Stimulated activated CD8-positive, alpha-beta memory T cell treated with anti-CD3 and anti-CD28 coated beads, Interleukin-4, amount 100 ng/mL, for 1 hour (primary cell): ENCODE measurements at places on chromosomes 4 and X.

- no peak for DNase-seq
These were observed 26.0 kb downstream of the ADH4 start for GRCh38 chr4:99117876-99118693.

DNA sequence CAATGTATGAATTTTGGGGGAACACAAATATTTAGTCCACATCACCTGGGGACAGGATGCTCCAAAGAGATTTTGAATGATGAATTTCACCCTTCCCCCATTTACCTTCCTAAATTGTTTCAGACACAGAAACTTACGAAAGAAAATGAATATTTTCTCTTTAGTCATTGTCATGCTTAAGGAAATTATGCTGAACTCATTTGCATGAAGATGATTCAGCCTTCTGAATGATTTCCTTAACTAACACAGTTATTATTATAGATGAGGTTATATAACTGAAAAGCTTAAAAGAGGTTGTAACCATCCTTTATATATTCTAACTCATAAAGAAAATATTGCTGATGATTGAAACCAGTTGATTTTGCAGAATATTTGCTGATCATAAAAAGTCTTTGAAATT lies 61.1 kb downstream of the KCNIP4 start:
- DNase-seq, result no peak

GRCh38 chr4:146846882-146847281 lies 98.8 kb downstream of the TTC29 start:
- DNase-seq, result no peak

- no peak for DNase-seq
These were observed 3.7 kb upstream of the LCORL start for GRCh38 chr4:18025288-18025687.

GRCh38 chr4:110629214-110629754 lies 6.4 kb upstream of the PITX2 start:
- no peak for DNase-seq

DNA sequence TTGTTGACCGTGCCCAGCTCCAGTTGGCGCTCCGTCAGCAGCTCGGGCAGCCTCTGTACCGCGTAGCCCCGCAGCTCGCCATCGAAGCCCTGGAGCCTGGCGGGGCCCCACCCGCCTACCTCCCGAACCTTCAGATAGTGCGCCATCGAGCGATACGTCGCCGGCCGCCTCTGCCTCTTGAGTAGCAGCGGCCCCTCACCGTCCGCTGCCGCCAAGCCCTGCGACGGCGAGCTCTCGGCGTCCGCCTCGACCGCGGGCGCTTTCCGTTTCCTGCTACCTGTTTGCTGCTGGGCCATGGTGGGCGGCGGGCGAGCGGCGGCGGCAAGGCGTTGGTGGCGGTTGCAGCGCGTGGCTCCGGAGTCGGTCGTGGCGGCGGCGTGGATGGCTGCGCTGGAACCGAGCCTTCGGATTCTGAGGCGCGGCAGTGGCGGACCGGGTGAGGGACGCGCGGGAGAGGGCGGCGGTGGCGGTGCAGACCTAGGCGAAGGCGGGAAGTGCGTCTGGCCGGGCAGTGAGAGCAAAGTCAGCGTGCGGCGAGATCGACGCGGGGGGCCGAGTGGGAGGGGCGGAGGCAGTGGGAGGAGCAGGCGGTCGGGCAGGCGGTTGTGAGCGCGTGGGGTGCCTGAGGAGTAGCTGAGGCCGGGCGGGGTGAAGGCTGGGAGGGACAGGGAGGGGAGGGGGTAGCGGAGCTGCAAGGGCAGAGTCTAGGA lies at the start of gene DCAF12L1:
Gene DCAF12L1, minus strand, starts transcription at position 502 of the 710 bp plus-strand sequence. Its CDS starts 206 bp downstream, at position 296.
- DNase-seq, result no peak

DNA sequence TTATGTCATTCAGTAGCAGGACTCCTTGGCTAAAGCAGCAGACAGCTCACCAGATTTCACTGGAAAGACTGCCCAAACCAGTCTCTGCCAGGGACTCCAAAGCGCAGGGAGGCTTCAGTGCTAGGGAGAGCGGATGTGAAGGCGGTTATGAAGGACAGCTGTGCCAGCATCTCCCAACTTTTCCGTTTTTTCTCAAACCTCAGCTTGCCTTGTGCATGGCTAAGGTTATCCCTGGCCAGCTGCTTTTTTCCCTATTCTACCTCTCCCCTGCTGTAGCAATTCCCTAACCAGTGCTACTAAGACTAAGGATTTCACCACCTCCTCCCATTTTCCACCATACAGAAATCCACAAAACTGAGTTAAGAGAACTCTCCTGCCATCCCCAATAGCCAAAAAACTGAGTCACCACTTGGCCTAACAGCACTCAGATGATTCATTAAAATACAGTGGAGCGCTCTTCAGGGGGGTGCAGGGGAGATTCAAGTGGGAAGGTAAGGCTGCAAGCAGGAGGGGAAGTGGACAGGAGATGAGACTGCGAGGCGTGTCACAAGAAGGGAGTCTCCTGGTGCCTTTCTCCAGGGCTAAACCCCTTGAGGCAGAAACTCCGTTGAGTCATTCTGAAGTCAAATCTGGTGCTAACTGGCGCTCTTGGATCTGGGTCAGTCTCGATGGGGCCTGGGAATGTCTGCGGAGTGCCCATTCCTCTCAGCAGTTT lies 90.7 kb downstream of the PALLD start:
- no peak for DNase-seq

- no peak for DNase-seq
These were observed 6.3 kb downstream of the GIMD1 start for GRCh38 chr4:106362086-106362825.

DNA sequence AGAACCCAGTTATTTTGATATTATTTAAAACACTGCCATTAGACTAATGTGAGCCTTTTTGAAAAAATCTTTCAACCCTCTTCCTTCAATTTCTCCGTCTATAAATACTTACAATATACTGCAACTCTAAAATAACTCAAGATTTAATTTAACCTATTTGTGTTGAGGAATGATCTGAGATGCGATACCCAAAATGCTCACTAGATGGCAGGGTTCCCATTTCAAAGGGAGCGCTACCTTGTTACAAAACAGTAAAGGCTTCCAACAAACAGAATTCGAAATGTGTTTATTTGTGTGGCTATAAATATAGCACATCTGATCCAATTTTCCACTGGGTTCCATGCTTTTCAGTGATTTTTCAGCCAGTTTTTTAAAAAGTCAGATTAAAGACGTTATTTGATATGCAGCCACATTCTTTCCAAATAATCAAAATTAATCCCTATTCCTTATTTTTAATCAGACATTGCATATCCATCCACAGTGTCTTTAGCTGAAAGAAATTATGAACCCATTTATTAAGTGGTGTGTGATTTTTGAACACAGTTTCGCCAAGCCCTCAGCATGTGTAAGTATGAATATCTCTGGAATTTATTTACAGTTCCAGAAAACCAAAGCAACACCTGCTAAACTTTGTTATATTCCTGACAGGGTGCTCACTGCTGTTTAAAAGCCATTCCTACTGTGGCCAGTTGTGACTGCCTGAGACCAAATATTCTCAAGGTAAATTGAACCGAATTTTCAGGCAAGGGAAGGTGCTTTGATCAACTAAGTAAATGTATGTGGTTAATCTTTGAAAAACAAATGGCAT lies 668.0 kb upstream of the LCORL start:
- no peak for DNase-seq

DNA sequence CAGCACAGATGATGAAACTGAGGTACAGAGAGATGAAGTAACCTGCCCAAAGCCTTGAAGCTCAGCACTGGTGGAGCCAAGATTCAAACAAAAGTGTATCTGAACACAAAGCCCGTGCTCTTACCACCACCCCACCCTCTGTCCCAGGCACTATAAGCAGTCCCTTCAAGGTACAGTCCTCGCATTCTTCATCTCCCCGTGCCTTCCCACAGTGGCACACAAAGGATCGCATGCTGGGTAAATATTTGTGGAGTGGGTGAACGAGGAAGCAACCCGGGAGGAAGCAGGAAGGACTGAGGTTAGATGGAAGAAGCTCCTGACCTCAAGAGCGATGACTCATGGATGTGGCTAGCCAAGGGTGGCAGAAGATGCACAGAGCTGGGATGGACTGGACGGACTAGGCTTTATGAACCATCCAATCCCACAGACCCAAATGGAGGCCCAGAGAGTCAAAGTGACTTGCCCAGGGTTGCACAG lies 18.4 kb downstream of the IQSEC2 start:
- no peak for DNase-seq

DNA sequence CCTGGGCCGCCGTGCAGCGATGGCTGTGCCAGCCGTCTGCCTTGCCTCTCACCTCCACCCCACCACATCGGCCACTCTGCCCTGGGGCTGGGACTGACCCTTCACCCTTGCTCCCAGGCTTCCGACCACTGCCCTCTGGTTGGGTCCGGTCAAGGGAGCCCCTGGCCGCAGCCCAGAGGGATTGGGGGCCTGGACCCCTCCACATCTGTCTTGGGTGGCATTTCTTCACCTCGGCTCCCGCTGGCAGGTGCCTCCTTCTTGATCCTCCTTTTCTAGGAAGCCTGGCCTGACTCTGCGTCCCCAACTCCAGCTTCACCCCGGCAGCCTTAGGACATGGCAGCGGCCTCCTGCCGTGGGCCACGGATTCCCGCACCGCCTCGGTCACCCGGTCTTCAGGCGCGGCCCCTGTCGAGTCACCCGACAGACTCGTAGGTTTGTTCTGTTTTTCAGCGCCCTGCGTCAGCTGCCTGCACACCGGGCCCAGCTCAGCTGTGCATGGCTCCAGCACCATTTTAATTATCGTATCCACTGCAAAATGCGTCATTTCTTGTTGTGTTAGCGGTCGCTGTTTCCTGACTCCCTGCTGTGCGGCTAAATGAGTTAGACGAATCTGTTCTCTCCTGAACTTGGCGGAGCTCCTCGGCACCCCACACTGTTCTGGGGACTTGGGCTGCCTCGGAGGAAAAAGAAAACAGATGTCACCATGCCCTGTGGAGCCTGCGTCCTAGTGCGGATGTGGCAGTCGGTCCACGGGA lies 124.0 kb downstream of the FAM53A start:
- DNase-seq, result no peak

GRCh38 chr4:187606581-187606980 lies 389.0 kb upstream of the ZFP42 start:
- no peak for DNase-seq

GRCh38 chrX:47936940-47937317 lies 66.9 kb downstream of the ZNF182 start:
- DNase-seq, result no peak

- DNase-seq, result no peak
These were observed 87.7 kb upstream of the TLL1 start for GRCh38 chr4:165785337-165785736.

GRCh38 chr4:130028552-130028951 lies 932.6 kb downstream of the C4orf33 start:
- DNase-seq, result no peak

- DNase-seq, result no peak
These were observed 298.9 kb upstream of the PUDP start for GRCh38 chrX:7446815-7447214.
